ENCODE measurements at places on chromosomes 3 and 15.

GRCh38 chr15:83113881-83114674 is 6.6 kb downstream of the TM6SF1 start:
- no peak for DNase-seq

DNA sequence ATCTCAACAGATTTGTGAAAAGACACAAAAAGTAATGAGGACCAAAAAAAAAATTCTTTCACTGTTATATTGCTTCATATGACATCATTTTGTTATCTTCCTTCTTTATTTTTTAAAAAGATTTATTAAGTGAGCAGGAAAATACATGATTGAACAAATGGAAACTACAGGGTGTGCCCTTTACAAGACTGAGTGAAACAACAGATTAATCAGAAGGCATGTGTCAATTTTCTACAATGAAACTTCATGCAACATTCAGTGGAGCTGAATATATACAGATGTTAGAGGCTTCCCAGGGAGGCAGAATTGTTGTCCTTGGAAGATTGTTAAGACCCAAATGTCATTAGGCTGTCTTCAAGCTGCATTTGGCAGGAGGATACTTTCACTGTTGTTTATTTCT is 28.4 kb upstream of the SLC2A2 start:
- DNase-seq, result no peak

- DNase-seq, result no peak
Observed at GRCh38 chr15:50744601-50745000, 20.9 kb downstream of the SPPL2A start.

DNA sequence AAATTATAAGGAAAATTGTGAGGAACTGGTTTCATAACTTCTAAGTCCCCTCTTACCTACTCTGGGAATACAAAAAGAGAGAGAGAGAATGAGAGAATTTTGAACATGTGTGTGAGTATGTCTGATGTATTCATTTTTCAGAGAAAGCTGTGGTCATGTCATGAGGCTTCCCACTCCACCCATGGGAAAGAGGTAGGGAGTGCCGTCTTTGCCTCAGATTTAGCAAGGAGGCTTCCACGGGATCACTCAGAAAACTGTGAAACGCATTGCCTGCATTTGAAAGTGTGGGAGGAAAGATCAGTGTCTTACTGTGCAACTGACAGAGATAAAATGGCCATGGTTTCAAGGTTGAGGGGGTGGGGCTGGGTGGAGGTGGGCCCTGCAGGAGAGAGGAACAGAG is 331.5 kb upstream of the CTNNB1 start:
- no peak for DNase-seq

DNA sequence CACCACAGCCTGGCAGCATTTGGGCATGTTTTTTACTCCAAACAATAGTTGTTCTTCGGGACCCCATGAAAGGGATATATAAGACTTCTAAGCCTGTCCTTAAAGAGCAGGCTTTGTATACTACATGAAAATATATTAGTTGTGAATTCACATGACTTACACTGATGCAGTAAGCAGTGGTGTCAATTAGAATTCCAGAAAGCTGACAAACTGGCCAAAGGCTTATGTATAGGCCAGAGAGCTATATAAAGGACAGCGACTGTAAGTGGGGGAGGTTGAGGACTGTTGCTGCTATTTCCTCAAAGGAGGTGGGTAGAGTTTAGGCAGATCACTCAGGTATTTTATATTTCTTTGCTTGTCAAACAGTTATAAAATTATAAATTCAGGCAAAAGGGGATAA is 24.8 kb downstream of the KPNA4 start:
- DNase-seq, result no peak

DNA sequence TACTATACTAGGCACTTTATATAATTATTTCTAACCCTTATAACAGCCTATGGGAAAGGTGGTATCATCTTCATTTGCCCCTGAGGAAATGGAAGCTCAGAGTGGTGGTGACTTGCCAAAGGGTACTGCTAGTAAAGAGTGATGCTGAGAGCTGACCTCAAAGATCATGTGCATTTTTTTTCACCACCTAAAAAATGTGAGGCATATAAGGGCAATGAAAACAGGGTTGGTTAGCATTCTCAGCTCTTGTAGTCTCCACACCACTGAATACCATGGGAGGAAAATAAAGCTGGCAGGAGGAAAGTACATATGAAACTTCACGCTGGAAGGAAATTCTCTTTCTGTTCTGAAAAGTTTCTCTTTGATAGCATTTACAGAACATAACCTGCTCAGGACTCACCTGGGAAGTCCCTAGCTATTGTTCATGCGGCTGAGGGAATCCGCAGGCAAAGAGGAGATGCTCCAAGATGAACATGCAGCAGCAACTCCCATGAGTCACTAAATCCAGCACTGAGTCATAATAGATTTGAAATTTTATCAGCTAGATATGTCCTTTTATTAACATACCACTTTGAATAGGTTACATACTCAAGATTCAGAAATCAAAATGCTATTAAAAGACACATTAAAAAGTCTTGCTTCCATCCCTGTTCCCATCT is 17.3 kb downstream of the FAIM start:
- no peak for DNase-seq

DNA sequence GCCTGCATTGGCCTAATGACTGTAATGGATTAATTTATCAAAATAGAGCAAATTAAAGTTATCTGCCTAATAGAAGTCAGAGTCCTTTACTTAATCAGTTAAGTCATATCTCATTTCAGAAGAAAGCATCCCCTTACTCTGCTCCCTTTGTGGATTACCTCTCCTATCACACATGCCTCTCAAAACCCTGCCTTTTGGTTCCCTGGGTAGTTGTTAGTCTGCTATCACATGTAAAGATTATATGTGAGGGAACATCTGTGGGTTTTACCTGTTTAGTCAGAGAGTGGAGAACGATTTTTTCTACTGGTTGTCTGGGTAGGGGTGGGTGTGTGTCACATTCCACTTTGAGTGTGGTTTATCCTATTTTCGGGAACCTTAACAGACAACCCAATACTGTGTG is 16.4 kb downstream of the UBE2E2 start:
- DNase-seq, result no peak

Measured in GM12891 (cell line).